ENCODE measurements at places on chromosomes 16 and 17. TPM values are rescaled to one million over a fixed set of nuclear protein-coding genes. Genes with fewer than 3 reads are reported as not detected.

DNA sequence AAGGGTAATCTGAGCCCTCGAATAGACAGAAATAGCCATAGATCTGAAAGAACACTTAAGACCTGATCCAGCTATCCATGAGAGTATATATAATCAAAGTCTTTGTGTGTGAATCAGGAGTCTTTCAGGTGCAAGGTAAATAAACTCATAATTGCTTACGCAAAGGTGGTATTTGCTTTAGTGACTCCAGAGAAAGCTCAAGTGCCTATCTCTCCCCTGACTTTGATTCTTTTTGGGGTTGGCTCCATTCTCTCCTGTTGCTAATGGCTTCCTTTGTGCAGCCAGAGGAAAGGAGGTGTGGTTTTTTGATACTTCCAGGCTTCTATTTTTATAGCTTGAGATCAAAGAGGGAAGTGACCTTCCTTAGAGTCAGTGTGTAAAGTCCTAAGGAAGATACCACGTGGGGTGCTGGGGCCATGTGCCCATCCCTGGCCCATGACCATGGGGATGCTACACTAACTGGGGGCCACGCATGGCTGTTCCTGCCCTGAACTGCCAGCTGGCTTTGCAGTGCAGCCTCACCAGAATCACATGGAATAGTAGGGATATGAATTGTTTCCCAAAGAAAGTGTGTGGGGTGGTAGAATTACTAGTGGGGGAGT is 45.8 kb downstream of the TENT4B start:
- no peak overlapping the region for H3K4me3 ChIP-seq
- H3K27ac ChIP-seq, result no peak overlapping the region
- peaks cover 18% of the 10 kb centered on the region for H3K4me1 ChIP-seq
- DNase-seq, result no peak
- H3K36me3 ChIP-seq, result no peaks in the 10 kb centered on the region

DNA sequence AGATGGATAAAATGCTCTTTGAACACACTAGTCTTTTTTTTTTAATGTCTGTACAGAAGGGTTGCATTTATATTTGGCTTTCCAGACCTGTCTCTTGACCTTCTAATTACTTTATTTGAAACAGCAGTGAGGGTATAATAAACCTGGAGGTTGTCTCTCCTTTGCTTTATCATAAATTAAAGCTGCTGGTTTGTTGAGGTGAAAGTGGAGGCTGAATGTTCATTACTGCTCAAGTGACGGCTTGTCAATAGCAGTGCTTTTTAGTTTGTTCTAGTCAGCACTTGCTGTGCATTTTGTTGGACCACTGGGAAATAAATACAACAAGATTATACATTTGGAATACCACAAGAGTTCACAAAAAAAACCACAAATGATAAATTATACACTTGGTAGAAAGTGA is 264.2 kb downstream of the IRX3 start:
- no peak for DNase-seq
- no peaks in the 10 kb centered on the region for H3K4me1 ChIP-seq
- H3K27me3 ChIP-seq, result no peaks in the 10 kb centered on the region

DNA sequence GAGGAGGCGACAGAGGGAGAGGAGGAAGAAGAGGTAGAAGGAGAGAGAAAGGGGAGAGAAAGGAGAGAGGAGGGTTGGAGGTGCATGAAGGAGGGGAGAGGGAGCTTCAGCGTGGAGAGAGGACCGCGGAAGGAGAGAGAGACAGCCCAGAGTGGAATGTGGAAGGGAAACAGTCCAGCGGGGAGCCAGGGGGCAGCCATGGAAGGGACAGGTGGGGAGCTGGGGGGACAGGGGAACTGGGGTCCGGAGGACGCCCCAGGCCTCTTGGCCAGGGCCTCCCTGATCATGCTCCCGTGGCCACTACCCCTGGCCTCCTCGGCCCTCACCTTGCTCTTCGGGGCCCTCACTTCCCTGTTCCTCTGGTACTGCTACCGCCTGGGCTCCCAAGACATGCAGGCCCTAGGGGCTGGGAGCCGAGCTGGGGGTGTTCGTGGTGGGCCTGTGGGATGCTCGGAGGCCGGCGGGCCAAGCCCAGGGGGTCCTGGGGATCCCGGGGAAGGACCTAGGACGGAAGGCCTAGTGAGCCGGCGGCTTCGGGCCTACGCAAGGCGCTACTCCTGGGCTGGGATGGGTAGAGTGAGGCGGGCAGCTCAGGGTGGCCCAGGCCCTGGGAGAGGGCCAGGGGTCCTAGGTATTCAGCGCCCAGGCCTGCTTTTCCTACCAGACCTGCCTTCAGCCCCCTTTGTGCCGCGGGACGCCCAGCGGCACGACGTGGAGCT is 759 bp downstream of the ASPHD1 start:
- no peaks in the 10 kb centered on the region for H3K27me3 ChIP-seq
- peak overlapping the region; percentile 70 for H3K27ac ChIP-seq
- DNase-seq, result peak; percentile 52
- no peaks in the 10 kb centered on the region for H3K36me3 ChIP-seq
- no peaks in the 10 kb centered on the region for H3K4me1 ChIP-seq

- peaks cover 1% of the 10 kb centered on the region for H3K36me3 ChIP-seq
- no peaks in the 10 kb centered on the region for H3K27me3 ChIP-seq
- peak overlapping the region; percentile 65 for H3K4me3 ChIP-seq
- peaks cover 22% of the 10 kb centered on the region for H3K4me1 ChIP-seq
Observed at GRCh38 chr17:37642681-37643080, 565 bp downstream of the DDX52 start.

GRCh38 chr16:70737377-70738082 is 51.7 kb upstream of the MTSS2 start:
- H3K36me3 ChIP-seq, result no peaks in the 10 kb centered on the region
- no peaks in the 10 kb centered on the region for H3K27me3 ChIP-seq
- DNase-seq, result no peak
- no peaks in the 10 kb centered on the region for H3K4me1 ChIP-seq
- peak overlapping the region; percentile 38 for H3K27ac ChIP-seq

DNA sequence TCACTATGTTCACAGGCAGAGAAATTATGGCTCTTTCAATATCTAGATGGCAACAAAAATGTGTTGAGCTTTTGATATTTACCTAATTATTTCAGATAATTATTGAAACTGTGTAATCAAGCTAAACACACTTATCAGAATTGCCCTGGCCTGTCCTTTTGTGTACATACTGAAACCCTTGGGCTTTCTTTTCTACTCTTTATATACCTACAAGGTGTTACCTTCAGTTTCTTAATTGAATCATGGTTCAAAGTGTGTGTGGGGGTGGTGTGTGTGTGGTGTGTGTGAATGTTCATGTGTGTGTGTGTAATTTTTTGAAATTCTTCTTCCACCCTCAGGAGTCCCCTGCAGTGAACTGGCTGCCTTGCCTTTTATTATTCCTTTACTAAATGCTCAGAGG is 506.8 kb upstream of the SOX9 start:
- no peaks in the 10 kb centered on the region for H3K4me1 ChIP-seq
- no peaks in the 10 kb centered on the region for H3K36me3 ChIP-seq
- H3K27me3 ChIP-seq, result no peaks in the 10 kb centered on the region
- no peak overlapping the region for H3K27ac ChIP-seq

GRCh38 chr16:12501707-12502457 is 301.8 kb downstream of the CPPED1 start:
- H3K4me1 ChIP-seq, result peaks cover 8% of the 10 kb centered on the region
- H3K27ac ChIP-seq, result no peak overlapping the region
- no peaks in the 10 kb centered on the region for H3K27me3 ChIP-seq
- no peak overlapping the region for H3K4me3 ChIP-seq

DNA sequence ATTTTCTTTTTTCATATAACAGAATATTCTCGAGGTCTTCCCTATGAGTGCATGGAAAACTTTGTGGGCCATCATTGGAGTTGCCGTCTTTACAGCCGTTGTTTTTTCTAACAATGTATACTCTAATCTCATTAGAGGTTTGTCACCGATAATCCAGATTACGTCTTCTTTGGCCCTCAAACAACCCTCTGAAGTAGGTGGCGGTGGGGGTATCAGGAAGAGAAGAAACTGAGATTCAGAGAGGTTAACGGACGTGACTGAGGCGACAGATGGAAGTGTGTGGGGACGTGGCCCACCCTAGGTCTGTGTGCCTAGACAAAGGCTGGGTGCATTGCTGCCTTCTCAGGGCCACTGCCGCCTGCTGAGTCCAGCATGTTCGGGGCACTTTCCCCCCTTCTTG is 63.7 kb downstream of the RPTOR start:
- H3K36me3 ChIP-seq, result no peaks in the 10 kb centered on the region
- no peak overlapping the region for H3K27ac ChIP-seq
- no peak overlapping the region for H3K4me3 ChIP-seq
- no peak for DNase-seq

DNA sequence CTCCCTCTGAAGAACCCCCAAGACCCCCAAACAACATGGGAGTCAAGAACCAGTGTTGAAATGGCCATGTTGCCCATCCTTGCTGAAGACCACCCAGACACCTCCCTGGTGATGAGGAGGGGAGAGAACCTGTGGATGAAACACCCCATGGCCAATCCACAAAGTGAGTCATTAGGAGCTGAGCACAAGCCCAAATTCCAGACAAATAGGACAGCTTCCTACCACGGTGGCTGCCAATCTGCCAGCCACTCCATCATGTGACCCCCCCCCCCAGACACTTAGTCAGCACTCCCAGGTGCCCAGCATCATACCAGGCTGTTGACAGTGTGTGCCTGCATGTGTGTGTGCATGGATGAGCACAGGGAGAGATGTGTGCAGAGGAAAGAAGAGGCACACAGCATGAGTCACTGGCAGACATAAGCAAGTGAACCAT is 26.4 kb upstream of the RPL38 start:
- no peaks in the 10 kb centered on the region for H3K27me3 ChIP-seq
- no peak overlapping the region for H3K27ac ChIP-seq
- H3K36me3 ChIP-seq, result no peaks in the 10 kb centered on the region
- H3K4me1 ChIP-seq, result no peaks in the 10 kb centered on the region
- H3K4me3 ChIP-seq, result no peak overlapping the region
- DNase-seq, result no peak

DNA sequence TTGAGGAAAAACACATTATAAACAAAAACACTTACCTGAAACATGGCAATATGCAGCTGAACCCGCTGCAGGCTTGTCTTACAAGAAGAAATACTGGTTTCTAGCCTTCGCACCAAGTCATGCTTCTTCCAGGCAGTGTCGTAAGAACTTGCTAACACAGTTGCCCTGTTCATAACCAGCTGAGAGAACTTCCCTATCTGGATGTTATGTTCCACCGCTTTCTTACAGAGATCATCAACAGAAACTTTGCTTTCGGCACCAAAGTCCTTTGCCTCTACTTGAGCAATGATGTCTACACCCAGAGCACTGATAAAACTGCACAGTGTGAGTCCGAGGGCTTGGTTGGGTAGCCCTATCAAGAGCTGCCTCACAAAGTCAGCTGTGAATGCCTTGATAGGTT is 27.9 kb upstream of the ARL6IP1 start:
- no peak overlapping the region for H3K27ac ChIP-seq
- no peak for DNase-seq
- no peak overlapping the region for H3K4me3 ChIP-seq

- no peak overlapping the region for H3K27ac ChIP-seq
- H3K36me3 ChIP-seq, result no peaks in the 10 kb centered on the region
- no peaks in the 10 kb centered on the region for H3K4me1 ChIP-seq
Observed at GRCh38 chr17:18065546-18065945, 22.2 kb upstream of the DRG2 start.

- no peaks in the 10 kb centered on the region for H3K4me1 ChIP-seq
- H3K36me3 ChIP-seq, result no peaks in the 10 kb centered on the region
- H3K27ac ChIP-seq, result no peak overlapping the region
- DNase-seq, result no peak
- no peak overlapping the region for H3K4me3 ChIP-seq
Observed at GRCh38 chr16:52227851-52228250, 319.1 kb downstream of the TOX3 start.

SEZ6 gene
- 0.56 TPM for total RNA-seq

CCL1 gene
- not detected for total RNA-seq

OR2C1 gene
- total RNA-seq, result not detected

GPS2 gene
- total RNA-seq, result 25.9 TPM

CLN3 gene
- total RNA-seq, result 10.8 TPM
